Dorsolateral prefrontal cortex (tissue), 122 donors: ENCODE measurements at places on chromosomes 11 and 22. TPM values are rescaled to one million over a fixed set of nuclear protein-coding genes. Genes with fewer than 3 reads are reported as not detected.

The C1QTNF4 gene
- 68.5 TPM for total RNA-seq

The SYT13 gene
- total RNA-seq = 148 TPM

The P4HA3 gene
- 1.2 TPM for total RNA-seq

The C22orf42 gene
- total RNA-seq = not detected

The KCNQ1 gene
- total RNA-seq = 3.0 TPM

The TENM4 gene
- total RNA-seq = 77.8 TPM
